ENCODE measurements at places on chromosomes 7 and 10.

DNA sequence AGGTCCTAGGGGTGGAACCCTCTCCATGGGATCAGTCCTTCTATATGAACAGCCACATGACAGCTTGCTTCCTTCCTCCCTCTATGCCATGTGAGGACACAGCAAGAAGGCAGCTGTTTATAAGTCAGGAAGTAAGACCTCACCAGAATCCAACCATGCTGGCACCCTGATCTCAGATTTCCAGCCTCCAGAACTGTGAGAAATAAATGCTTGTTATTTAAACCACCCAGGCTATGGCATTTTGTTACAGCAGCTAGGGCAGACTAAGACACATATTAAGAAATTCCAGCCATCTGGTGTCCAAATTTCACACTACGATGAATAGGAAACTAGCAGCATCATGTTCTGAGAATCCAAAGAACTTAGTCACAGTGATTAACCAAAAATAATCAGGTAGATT lies 140.1 kb downstream of the ZFAND4 start:
- no peak for DNase-seq
- H3K4me1 ChIP-seq, result no peaks in the 10 kb centered on the region
- no peak overlapping the region for H3K4me3 ChIP-seq
- no peaks in the 10 kb centered on the region for H3K36me3 ChIP-seq
- H3K27ac ChIP-seq, result no peak overlapping the region
- no peaks in the 10 kb centered on the region for H3K27me3 ChIP-seq

DNA sequence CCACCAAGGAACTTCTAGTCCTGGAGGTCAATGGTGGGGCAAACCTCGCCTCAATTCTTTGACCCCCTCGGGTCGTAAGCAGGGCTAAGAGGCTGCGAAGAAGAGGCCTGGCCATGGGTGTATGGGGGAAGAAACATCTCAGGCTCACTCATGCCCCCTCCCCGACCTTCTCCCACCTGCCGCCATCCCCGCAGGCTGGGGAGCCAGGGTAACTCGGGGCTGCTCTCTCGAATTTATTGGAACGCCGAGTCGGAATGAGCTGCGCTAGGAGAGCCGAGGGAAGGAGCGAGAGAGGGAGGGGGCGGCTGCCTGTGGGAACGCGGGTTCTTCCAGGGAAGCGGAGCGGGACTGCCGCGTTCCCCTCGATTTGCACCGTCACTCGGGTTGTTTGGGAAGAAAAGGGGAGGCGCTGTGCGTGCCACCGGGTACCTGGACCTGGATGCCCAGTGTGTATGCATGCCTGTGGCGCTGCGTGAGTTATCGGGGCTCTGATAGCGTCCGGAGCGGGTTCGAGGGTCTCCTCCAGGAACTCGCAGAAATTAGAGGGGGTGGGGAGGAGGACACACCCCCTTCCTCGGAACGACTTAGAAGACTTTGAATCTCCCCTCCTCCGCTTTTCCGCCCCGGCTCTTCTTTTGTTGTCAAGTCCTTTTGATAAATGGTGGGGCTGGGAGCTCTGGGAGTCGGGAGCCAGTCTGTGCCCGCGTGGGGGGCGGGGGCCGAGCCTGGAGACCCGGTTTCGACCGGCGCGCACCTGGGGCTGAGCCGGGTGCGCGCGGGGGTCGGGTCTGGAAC lies 1.8 kb upstream of the ZNF503 start:
- H3K36me3 ChIP-seq, result no peaks in the 10 kb centered on the region
- H3K27me3 ChIP-seq, result peaks cover 78% of the 10 kb centered on the region

DNA sequence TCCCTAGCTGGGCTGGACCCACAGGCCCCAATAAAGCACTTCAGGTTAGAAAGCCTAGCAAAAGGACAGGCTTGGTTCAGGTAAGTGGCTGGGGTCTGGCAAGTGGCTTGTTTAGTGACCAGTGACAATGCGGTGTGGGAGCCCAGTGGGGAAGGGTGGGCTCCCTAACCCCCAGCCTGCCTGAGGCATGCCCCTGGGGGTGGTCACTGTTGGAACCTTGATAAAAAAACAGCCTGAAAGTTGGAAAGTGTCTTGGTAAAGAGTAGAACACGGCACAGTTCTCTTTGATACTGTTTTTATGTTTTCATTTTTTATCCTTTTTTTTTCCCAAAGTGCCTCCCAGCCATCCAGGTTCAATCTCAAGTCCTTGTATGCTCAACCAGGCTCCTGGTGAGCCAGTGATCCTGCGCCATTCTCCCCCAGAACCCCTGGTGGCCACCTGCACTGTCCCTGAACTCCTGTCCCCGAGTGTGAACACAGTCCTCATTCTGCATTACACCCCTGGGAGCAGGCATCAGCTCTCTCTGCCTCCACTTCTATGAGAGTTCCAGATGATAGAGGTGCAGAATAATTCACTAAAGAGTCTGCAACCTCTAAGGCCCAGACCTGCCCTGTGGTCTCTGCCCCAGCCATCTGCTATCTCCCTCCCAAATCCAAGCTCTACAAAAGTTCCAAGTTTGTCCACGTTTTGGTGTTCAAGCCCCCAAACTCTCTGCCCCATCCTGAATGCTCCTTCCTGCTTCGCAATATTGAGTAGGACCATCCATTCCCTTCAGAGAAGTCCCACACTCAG lies 15.0 kb upstream of the CXCL12 start:
- DNase-seq, result no peak
- peaks cover 6% of the 10 kb centered on the region for H3K36me3 ChIP-seq
- peak overlapping the region; percentile 27 for H3K27ac ChIP-seq
- H3K27me3 ChIP-seq, result no peaks in the 10 kb centered on the region

- DNase-seq, result no peak
- H3K36me3 ChIP-seq, result no peaks in the 10 kb centered on the region
- no peak overlapping the region for H3K27ac ChIP-seq
- no peak overlapping the region for H3K4me3 ChIP-seq
- no peaks in the 10 kb centered on the region for H3K27me3 ChIP-seq
Measured at GRCh38 chr7:28701731-28702130, 256.4 kb downstream of the TRIL start.

DNA sequence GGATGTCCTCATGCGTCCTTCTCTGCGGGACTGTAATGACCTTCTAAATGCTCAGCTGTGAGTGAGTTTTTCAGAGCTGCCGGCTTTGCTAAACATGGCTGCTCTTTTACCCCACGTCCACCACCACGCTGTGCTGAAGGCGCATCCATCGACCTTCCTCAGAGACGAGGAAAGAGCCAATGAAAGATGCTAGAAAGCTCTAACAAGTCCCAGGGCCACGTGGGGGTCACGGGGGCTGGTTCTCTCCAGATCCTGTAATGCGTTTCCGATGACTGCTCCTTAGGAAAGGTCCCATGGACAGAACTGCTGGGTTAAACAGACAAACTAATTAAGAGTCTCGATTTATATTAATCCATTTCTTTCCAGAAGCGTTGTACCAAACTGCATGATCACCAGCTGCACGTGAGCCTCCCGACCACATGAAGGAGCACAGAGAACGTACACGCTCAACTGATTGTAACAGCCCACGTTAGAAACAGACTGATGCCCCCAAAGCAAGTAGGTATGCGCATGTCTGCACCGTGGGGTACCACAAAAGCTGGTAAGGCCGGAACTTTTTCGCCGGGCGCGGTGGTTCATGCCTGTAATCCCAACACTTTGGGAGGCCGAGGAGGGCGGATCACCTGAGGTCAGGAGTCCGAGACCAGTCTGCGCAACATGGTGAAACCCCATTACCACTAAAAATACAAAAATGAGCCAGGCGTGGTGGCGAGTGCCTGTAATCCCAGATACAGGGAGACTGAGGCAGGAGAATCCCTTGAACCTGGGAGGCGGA lies 109.6 kb downstream of the TCERG1L start:
- H3K36me3 ChIP-seq, result no peaks in the 10 kb centered on the region
- H3K27ac ChIP-seq, result no peak overlapping the region
- no peak overlapping the region for H3K4me3 ChIP-seq
- H3K27me3 ChIP-seq, result no peaks in the 10 kb centered on the region
- H3K4me1 ChIP-seq, result no peaks in the 10 kb centered on the region

- H3K36me3 ChIP-seq, result no peaks in the 10 kb centered on the region
- no peak overlapping the region for H3K27ac ChIP-seq
- H3K27me3 ChIP-seq, result peaks cover 63% of the 10 kb centered on the region
- peaks cover 6% of the 10 kb centered on the region for H3K4me1 ChIP-seq
Measured at GRCh38 chr7:35261476-35262285, 7.8 kb upstream of the TBX20 start.

DNA sequence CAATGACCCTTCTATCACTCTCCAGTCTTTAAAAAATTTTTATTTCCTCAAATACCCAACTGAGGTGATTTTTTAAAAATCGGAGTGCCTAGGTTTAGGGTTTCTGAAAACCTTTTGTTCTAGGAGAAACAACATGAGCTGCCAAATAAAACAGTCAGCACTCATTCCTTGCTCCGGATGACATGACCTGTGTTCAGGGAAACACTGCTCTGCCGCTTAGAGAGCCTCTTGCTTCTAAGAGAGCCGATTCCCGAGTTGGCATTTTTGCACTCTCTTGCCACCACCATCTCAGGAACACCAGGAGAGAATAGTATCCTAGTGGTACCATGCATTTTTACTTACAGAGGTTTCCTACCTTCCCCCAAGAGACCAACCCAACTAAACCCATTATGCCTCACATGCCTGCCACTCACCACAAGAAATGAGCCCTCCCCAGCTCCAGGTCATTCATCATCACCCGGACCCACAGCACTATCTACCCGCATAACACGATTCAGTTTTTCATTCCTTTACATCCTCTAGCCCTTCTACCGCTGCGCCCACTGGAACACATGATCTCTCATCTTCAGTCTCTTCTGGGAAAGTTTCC lies 365.4 kb downstream of the THSD7A start:
- H3K4me1 ChIP-seq, result no peaks in the 10 kb centered on the region
- DNase-seq, result no peak
- H3K4me3 ChIP-seq, result no peak overlapping the region
- H3K27me3 ChIP-seq, result no peaks in the 10 kb centered on the region
- no peak overlapping the region for H3K27ac ChIP-seq

GRCh38 chr10:26780793-26781601 lies 79.8 kb downstream of the ABI1 start:
- DNase-seq, result peak; percentile 74
- H3K27me3 ChIP-seq, result no peaks in the 10 kb centered on the region
- peaks cover 13% of the 10 kb centered on the region for H3K4me1 ChIP-seq

- H3K36me3 ChIP-seq, result no peaks in the 10 kb centered on the region
- DNase-seq, result no peak
- no peak overlapping the region for H3K27ac ChIP-seq
- H3K4me1 ChIP-seq, result no peaks in the 10 kb centered on the region
Measured at GRCh38 chr10:97936126-97936525, 86.5 kb downstream of the GOLGA7B start.

DNA sequence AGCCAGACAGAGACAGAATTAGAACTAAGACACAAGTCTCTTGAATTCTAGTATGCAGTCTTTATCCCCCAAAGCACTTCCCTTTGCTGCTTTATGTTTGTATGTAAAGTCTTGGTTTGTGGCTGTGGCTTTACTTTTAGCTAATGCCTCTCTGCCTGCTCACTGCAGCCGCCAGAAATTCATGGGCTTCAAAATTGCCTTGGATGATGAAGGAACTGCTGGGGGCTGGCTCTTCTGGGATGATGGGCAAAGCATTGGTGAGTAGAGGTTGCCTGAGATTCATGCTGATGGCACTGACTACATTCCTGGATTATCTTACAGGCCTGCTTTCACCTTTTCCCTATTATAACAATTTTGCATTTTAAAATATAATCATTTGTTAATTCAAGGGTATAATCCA lies 10.9 kb upstream of the MGAM2 start:
- H3K27ac ChIP-seq, result no peak overlapping the region
- H3K4me3 ChIP-seq, result no peak overlapping the region
- H3K4me1 ChIP-seq, result no peaks in the 10 kb centered on the region
- DNase-seq, result no peak
- no peaks in the 10 kb centered on the region for H3K36me3 ChIP-seq

GRCh38 chr10:113965683-113966082 lies 78.0 kb upstream of the ADRB1 start:
- no peak overlapping the region for H3K27ac ChIP-seq
- no peaks in the 10 kb centered on the region for H3K27me3 ChIP-seq
- no peaks in the 10 kb centered on the region for H3K4me1 ChIP-seq
- no peak overlapping the region for H3K4me3 ChIP-seq
- H3K36me3 ChIP-seq, result peaks cover 18% of the 10 kb centered on the region

DNA sequence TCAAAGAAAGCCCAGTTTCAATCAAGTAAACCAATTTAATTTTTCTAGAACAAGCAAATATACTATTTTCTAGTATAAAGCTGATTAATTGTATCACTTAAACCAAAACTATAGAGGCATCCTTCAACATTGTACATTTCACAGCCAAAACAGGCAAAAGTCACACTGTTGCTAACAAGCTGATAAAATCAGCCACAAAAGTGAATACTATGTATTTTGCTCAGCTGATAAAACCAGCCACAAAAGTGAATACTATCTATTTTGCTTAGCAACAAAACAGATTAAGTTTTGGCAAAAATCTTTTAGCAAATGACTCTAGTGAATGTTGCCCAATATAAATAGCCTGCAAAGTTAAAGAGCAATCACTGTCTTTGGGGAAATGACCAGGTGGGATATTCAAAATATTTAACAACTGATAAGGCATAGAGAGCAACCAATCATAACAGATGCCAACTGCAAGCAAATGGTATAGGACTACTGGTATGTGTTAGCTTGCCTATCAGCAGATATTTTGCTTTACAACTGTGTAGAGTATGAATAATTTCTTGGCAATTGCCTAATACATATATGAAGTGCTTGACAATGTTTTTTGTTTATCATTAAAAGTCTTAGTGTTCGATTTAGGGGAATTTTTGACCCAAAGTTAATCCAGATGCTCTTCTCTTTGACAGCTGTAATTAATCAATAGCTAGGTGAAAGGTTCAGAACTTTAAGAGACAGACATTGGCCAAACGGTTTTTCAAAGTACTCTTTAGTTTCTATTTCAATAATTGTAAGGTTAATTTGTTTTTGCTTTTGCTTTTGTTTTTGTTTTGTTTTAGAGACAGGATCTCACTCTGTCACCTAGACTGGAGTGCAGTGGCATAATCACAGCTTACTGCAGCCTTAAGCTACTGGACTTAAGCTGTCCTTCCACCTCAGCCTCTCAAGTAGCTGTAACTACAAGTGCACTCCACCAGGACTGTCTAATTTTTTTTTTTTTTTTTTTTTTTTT lies 44.4 kb upstream of the SP4 start:
- no peak overlapping the region for H3K4me3 ChIP-seq
- H3K4me1 ChIP-seq, result peaks cover 2% of the 10 kb centered on the region
- no peak for DNase-seq
- H3K27ac ChIP-seq, result no peak overlapping the region

GRCh38 chr7:30380294-30380693 lies 95.9 kb downstream of the ZNRF2 start:
- no peaks in the 10 kb centered on the region for H3K27me3 ChIP-seq
- H3K27ac ChIP-seq, result no peak overlapping the region
- no peaks in the 10 kb centered on the region for H3K4me1 ChIP-seq
- H3K36me3 ChIP-seq, result peaks cover 12% of the 10 kb centered on the region
- H3K4me3 ChIP-seq, result no peak overlapping the region

DNA sequence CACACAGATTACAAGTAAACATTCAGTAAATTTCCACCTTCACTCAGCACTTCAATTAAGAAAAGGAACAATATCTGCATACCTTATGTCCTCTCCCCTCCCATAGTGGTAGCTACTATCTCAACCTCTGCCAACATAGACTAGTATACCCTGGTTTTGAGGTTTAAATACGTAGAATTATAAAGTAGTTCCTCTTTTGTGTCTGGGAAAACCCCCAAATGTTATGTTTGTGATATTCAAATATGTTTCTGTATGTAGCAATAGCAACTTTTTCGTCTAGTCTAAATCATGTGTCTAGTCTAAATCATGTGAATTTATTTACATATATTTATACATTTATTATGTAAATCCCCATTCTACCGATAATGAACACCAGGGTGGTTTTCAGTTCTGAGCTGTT lies 13.2 kb upstream of the CAMK2B start:
- no peak overlapping the region for H3K27ac ChIP-seq
- H3K4me1 ChIP-seq, result no peaks in the 10 kb centered on the region
- H3K27me3 ChIP-seq, result no peaks in the 10 kb centered on the region
- no peak overlapping the region for H3K4me3 ChIP-seq
- H3K36me3 ChIP-seq, result no peaks in the 10 kb centered on the region

Measured in H9 (cell line).